Vagina (tissue), 2 donors: ENCODE measurements at places on chromosomes 16 and 17. TPM values are rescaled to one million over a fixed set of nuclear protein-coding genes. Genes with fewer than 3 reads are reported as not detected.

The ADORA2B gene
- 33.4 TPM for total RNA-seq

DNA sequence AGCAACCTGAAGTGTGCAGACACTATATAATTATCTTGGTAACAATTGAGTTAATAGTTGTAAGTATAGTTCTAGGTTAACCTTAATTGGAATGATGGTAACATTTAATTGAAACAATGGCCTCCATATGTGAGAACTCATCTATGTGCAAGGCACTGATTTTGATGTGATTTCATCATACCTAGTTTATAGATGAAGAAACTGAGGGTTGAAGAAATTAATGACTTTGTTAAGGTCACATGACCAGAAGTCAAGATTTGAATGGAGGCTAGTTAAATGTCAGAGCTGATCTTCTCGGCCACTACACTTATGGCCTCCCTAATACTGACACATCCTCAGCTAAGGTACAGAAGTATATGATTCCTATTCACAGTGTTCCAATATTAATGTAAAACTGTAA lies 128.2 kb upstream of the PSMD7 start:
- no peak for DNase-seq

GRCh38 chr17:51926448-51926847 lies 232.1 kb downstream of the CA10 start:
- DNase-seq, result no peak

DNA sequence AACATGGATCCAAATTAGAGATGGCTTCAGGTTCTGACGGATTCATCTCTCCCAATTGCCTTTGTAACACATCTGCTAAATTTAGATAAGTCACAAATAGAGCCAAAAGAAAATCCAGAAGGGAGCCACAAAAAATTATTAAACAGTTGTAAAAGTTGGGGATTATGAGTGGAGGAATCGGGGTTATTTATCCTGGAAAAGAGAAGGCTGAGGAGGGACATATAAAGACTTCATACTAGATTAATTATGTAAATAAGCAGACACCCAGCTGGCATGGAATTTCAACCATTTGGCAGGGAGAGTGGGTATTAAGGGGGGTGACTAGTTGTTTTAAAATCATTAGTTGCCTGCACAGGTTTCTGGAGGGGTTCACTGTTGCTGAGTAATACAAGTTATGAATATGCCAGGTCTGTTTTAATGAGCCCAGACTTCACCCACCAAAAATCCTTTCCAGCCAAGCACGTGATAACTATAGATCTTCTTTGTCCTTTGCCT lies 89.6 kb downstream of the CDH13 start:
- DNase-seq, result no peak

DNA sequence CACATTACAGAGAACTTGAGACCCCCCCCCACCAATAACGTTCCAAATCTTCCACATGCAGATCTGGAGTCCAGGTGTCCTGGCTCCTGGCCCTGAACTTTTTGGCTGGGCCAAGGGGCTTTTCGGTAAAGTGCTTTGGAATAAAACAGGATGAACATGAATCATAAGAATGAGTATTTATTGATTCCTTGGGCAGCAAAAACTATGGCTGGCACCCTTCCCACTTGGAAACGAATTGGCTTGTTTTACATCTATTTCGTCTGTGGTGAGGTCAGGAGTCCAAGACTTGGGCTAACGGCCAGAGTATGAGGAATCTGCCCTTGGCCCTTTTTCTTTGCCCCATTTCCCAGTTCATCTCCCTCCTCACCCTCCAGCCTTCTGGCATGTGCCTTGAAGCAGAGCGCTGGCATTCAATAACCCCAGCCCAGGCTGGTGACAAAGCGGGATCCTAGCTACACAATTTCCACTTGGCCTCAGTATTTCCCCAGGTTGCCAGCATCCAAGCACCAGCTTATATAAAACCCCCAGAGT lies 4.1 kb upstream of the UBTF start:
- no peak for DNase-seq

The VTN gene
- total RNA-seq, result 2.7 TPM

DNA sequence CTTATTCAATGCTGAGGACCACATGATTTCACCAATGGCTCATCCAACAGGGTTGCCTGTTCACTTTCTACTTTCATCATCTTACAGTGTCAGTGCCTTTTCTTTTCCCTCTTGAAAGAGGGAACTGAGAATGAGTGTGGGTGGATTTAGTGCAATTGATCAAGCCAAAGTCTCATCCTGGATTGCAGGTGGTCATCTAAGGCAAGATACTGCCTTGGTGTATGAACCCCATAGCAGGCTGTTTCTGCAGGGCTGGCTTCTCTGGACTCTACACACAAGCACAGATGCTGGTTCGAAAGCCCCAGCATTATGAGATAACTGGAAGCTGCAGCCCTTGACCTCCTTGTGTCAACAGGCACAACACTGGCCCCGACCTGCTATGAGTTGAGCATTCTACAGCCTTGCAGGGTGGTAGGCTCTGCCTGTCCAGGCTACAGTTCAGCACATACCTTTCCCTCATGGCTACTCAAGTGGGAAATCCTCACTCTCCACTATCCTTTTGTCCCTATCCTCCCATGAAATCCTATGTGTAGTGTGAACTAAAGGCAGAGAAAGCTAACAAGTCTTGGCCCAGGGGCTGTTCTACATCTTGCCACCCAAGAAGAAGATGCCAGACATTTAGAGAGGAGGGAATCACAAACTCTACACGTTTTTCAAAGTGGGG lies 358.7 kb downstream of the SLC39A11 start:
- no peak for DNase-seq
